ENCODE measurements at places on chromosomes 7 and 10.

GRCh38 chr10:44982496-44982895, 3.9 kb upstream of the DEPP1 start:
- no peak for DNase-seq

- no peak for DNase-seq
Measured at GRCh38 chr7:55060085-55060484, 41.3 kb downstream of the EGFR start.

GRCh38 chr10:43045631-43046287, 31.1 kb upstream of the RET start:
- no peak for DNase-seq

GRCh38 chr7:46534664-46535588, 613.9 kb upstream of the IGFBP3 start:
- no peak for DNase-seq

DNA sequence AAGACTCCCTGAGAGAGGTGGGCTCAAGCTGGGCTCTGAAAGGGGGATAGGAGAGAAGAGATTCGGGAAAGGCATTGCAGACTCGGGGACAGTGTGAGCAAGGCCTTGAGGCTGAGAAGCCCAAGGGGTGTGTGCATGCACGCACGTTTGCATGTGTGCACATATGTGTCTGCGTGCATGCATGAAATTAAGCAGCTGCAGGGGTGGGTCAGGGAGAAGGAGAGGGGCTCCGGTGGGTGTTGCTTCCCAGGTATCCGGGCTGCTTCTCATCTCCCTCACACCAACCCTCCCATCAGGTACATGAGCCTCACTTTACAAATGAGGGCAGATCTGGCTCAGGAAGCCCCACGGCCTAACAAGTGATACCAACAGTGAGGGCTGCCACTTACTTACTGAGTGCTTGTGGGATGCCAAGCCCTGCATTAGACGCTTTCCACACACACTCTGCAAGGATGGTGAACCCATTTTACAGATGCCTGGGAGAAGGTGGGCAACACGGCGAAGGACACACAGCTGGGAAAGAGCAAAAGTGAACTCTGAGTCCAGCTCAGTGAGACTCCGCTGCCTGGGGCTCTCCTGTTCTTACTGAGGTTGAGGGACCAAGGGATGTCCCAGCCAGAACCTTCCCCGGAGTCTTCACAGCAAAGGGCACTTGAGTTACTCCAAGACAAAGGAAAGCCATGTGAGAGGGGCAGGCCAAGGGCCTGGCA, 26.4 kb downstream of the ZCCHC24 start:
- no peak for DNase-seq

DNA sequence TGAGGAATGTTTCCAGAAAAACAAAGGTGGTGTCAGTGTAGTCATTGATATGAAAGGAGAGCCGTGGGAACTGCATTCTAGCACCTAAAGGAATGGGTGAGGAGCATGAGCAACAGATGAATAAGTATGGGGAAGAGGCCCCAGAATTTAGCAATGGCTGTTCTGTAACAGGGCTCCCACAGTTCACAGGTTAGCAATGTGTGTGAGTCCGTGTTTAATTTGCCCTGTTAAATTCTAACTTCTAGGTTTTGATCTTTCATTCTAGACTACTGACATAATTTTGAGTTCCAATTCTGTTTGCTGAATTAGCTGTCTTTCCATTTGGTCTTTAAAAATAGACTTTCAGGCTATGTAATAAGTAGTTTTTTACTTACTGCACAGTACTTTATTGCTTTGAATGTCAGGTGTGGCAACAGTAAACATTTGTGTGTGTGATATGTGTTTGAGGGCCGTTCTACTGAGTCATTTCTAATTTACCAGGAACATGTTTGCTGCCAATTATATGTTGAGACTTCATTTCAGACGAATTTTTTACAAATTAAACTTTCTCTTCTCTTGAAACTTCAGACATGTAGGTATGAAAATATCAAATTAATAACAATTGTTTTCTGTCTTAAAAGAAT, 8.8 kb downstream of the STK17A start:
- peak; percentile 71 for DNase-seq

DNA sequence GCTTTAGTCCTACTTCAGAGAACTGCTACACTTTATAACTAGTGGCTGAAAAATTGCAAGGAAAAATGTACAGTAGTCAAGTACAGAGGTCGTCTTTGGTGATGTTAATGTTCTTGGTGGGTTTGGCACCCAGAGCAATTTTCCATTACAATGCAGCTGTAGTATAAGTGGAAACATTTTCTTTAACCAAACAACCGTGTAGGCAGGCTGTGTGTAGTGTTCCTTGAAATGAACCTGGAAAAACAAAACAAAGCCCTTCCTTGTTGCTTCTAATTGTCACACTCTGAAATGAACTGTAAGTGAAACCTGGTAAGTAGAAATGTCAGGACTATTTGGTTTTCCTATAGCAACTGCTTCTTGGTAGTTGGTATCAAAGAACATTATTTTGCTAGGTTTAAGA, 256.9 kb downstream of the MDFIC start:
- no peak for DNase-seq

DNA sequence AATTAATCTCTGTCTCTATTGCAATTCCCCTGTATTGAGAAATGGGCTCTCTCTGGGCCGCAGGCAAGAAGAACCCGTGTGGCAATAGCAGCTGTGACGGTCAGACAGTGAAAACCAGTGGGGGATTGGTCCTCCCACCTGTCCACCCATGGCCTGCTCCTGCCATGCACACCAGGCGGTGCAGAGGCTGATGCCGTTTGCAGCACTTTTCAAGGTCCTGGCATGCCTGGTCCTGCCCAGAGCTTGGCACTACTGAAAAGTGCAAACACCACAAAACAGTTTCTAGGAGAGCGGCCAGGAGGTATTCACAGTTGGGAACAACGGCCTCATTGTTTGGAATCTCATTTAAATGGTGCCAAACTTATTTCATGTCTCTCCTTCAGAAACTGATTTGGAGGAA, 41.5 kb downstream of the PSPH start:
- DNase-seq = no peak

DNA sequence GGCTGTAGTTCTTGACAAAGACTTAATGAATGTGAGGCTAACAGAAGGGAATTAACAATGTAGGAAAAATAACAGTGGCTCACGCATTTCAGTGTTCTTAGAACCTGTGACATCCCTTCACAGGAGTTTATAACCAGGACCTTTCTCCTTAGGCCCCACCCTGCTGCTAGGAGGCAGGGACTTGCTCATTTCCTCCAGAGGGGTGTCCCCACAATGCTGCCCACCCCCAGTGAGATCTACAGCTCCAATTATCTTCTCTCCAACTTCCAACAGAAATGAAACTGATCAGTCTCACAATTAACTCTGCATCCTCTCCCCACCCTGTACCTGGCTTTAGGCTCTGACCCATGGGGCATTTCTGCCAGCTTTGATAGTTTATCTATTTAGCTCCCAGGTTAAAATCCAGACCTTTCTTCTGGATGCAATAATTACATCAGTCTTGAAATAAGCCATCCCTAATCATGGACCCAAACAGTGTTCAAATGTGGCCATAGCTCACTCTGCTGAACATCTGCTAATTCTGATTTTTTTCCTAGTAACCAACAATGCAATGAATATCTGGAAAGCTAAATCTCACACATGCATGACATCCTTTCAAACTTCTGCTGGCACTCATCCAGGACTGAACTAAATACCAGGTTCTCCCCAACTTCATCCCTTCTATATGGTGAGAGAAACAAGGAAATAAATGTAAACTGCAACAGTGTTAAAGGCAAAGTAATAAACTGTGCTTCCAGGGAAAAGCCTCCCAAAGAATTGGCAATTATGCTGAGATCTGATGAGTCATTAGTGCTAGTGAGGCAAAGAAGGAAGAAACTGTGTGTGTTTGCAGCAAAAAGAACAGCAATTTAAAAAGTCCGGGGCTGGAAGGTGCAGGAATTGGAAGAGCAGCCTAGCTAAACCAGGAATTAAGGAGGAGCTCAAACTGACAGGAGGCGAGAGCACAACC, 64.6 kb downstream of the HERPUD2 start:
- DNase-seq = no peak

GRCh38 chr10:71713135-71714030, 6.2 kb downstream of the C10orf105 start:
- DNase-seq = peak; percentile 63

DNA sequence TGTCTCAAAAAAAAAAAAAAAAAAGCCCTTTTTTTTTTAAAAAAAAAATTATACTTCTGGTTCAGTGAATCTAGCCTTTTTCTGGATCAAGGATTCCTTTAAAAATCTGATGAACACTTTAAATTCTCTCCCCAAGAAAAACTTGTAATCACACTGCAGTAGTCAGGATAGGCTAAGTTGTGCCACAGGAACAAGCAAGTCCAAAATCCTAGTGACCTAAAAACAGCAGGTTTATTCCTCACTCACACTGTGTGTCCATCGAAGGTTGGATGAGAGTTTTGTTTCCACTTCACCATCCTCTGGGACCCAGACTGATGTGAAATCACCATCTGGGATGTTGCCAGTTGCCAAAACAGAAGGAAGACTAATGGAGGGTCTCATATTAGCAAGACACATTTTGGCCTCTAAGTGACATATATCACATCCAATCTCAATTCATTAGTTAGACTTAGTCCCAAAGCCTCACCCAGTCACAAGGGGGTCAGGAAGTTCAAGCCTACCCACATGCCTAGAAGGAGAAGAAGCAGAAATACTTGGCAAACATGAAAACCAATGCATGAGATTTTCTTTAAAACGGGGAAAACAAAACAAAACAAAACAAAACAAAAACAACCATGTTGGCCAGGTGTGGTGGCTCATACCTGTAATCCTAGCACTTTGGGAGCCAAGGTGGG, 32.7 kb downstream of the CYP17A1 start:
- no peak for DNase-seq

Measured in T-helper 2 cell (primary cell).